ENCODE measurements at places on chromosomes 1 and 21.
A peak's percentile ranks its signal among the peaks of the same experiment; 100 is the strongest.

GRCh38 chr21:31644643-31645042, 14.8 kb upstream of the SOD1 start:
- DNase-seq: no peak

GRCh38 chr21:45004481-45005247, 64.8 kb downstream of the SLX9 start:
- no peak for DNase-seq

- DNase-seq: no peak
These were observed 577.3 kb upstream of the ZP4 start for GRCh38 chr1:238468068-238468467.

DNA sequence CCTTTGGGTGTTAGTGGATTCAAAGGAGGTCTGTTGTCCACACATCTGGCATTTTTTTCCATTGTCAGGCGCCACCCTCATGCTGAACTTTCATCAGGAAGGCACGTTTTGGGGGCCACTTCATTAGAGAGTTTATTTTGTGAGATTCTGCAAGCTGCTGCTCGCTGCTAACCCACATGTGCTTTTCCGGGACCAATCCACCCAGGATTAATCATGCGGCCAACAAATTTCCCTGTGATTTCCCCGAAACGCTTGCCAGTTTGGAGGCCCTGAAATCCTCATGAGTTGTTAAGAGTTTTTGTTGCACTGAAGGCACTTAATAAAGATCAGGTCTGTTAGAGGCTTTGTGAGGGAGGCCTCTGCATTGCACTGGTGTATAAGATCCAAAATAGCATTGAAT, 2.4 kb downstream of the PDPN start:
- DNase-seq: no peak

GRCh38 chr1:11337580-11338073, 64.6 kb downstream of the UBIAD1 start:
- DNase-seq: no peak

DNA sequence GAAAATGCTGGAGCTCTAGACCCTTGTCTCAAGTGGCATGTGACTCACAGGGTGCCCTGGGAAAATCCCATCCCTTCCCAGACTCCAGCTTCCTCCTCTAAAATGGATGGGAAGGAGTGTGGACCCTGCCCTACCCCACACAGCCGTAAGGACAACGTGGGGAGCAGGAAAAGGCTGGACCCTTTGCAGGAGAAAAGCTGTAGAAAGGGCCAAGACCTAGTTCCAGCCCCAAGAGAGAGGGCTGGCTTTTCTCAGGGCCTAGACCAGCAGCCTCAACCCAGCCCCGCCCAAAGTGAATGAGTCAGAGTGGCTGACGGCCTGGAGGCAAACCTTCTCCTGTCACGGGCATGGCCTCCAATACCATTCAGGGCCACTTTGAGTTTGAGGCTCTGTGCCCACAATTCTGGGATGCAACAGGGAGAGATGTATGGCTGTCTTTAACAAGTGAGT, 1.1 kb downstream of the LAMB3 start:
- no peak for DNase-seq

DNA sequence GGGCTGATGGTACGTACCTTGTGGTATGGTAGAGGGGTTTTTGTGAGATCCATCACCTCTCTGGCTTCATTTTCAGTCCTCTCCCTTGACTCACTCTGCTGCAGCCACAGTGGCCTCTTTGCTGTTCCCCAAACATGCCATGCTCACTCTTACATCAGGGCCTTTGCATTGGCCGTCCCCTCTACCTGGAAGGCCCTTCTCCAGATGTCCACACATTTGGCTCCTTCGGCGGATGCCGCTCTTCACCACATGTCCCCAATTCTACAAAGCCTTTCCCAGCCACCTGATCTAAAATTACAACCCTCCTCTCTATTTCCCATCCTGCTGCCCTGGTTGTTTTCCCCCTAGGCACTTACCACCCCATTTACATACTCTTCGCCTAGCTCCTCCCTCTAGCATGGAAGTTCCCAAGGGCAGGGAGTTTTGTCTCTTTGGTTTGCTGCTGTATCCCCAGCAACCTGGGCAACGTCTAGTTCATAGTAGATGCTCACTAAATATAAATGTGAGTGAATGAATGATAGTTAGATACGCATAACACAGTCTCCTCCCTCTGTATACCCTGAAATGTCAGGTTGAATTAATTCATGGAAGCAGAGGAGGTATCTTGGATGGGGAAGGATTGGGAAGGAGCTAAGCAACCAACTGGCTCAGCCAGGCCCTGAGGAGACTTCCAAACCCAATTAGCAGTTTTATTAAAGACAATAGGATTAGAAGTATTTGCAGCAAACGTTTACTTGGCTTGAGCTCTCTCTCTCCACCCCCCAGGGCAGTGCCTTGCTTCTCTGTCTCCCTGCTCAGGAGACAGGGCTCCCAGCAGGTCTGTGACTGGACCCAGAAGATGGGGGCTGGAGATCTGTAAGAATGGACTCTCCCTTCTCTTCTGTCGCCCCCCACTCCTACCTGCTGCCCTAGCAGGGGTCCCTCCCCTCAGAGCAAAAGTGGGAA, 264.2 kb downstream of the GRIK3 start:
- DNase-seq: peak; percentile 8

GRCh38 chr1:65946376-65946775, 153.7 kb downstream of the PDE4B start:
- no peak for DNase-seq

GRCh38 chr1:233323718-233324117, 3.8 kb upstream of the MAP3K21 start:
- no peak for DNase-seq

DNA sequence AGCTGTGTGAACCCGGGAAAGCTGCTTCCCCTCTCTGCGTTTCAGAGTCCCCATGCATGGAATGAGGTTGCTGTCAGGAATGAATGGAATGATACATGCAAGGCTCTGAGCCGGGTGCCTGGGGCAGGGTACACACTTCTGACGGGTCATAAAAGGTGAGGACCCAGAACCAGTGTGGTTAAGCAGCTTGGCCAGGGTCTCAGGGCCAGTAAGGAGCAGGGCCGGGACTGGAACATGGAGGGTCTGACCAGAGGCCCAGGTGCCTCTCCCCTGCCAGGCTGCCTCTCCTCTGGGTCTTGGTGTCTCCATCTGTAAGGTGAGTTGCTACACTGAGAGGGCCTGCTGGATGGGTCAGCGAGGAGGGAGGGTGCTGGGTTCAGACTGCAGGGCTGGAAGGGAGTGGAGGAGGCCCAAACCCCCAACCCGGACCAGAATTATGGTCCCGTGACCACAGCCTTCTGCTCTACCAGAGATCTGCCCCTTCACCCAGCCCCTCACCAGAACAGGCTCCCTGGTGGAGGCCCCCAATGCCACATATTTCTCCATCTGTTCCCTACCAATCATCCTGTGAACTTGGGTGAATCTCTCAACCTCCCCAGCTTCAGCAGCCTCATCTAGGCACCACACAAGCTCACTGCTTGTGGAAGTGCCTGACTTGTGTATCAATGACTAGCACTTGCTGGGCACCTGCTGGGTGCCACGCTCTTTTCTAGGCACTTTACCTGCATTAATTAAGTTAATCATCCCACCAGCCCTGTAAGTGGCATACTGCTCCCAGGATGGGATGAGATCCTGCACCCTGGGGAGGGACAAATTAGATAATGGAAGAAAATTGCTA, 16.2 kb upstream of the LRP8 start:
- peak; percentile 38 for DNase-seq

- no peak for DNase-seq
These were observed 42.3 kb downstream of the HMGB4 start for GRCh38 chr1:33906156-33906555.

- no peak for DNase-seq
These were observed 74.0 kb downstream of the CACNA1E start for GRCh38 chr1:181557313-181557712.

GRCh38 chr1:45304311-45305081, 22.2 kb upstream of the HPDL start:
- DNase-seq: no peak

DNA sequence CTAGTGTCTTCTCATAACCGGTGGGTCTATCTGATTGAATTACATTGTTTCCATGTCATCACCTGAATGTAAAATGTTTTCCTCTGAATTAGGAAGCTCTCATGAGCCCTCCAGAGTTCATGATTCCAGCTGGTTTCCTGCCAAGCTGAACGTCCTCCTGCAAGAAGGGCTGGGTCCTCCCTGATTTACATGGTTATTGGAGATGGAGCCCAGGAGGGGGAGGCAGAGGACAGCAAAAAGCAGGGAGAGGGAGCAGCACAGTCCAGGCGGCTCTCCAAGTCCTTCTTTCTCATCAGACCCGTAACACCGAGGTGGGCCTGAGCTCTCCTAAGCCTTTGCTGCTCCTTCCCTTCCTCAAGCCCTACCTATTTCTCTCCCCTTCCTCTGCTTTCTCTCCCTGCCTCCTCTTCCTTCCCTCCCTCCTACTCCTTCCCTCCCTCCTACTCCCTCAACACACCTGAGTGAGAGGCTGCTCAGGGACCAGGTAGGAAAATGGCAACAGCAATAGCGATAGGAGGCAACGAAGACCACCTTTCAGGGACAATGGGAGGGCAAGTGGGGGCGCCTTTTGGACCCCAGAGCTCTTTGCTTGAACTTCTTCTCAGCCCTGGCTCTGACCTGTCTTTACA, 265.9 kb downstream of the PRDM2 start:
- no peak for DNase-seq

Data from suprapubic skin (tissue), 4 donors.